ENCODE measurements at places on chromosomes 3 and 15.

GRCh38 chr3:45954306-45954705 lies 11.0 kb downstream of the CXCR6 start:
- DNase-seq, result no peak

- no peak for DNase-seq
These were observed 116.0 kb upstream of the GALNT15 start for GRCh38 chr3:16058521-16058920.

DNA sequence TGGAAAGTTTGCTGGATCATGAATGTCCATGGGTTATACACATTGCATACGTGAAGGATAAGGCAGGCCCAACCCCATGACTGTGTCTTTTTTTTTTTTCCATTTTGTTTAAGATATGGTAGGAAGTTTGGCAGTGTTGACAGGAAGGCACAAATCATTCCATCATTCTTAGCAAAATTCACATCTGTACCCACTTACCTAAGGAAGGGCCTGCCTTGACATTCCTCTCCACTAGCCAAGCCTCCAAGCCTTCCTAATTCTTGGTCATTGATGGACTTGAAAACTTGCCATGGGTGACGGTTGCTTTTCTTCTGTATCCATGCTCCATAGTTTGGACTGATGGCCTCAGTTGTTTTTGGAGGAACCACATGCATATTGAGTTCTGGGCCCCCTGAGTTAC lies 54.4 kb downstream of the ARNT2 start:
- DNase-seq, result no peak

DNA sequence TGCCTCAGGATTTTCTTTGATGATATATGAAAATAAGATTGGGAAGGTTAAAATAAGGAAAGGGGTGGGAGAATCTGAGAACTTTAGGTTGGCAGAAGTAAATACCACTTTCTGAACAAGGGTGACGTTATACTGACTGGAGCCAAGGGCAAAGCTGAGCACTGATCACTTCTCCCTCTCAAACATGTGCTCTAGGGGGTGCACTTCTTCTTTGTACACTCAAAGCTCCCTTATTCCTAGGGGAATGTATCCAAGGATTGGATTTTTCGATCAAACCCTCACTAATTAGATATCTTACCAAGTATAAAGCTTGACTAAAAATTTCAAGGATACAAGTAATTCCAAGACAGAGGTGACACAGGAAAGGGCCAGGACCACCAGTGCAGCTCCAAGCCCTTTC lies 243.9 kb upstream of the UMPS start:
- no peak for DNase-seq

DNA sequence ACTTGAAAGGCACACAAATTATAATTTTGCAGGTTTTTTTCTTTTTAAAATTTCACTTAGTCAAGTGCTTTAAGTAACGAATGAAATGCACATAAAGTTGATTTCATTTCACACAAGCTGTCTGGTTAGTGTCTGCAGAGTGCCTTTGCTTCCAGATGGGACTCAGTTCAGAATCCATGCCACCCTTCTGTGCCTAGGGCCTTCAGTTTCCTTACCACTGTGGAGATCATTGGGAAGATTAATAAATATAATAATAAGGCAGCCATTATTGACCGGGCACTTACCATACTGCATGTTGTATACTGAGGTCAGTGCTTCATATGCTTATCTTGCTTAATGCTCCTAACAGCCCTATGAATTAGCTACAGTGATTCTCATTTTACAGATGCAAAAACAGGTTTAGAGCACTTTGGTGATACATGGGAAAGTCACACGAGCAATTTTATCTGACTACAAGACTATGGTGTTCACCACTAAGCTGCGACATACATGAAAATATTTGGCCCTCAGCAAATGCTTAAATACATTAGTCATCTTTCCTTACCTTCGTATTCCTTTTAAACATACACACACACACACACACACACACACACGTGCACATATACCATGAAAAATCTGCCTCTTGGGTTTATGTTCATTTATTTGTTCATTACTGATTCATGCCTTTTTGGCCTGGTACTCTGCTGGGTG lies 3.1 kb downstream of the NMNAT3 start:
- DNase-seq, result no peak

Data from NCI-H1092 treated with DMSO at 0.1 percent for 48 hours (cell line).